NCI-H1105 (cell line): ENCODE measurements at places on chromosomes 12 and 14.

GRCh38 chr12:111269718-111270117 lies 99.2 kb downstream of the PHETA1 start:
- no peak for DNase-seq

GRCh38 chr12:113580437-113580836 lies 108.8 kb upstream of the LHX5 start:
- no peak for DNase-seq

GRCh38 chr14:95098984-95099599 lies 58.2 kb downstream of the DICER1 start:
- DNase-seq, result peak; percentile 63

DNA sequence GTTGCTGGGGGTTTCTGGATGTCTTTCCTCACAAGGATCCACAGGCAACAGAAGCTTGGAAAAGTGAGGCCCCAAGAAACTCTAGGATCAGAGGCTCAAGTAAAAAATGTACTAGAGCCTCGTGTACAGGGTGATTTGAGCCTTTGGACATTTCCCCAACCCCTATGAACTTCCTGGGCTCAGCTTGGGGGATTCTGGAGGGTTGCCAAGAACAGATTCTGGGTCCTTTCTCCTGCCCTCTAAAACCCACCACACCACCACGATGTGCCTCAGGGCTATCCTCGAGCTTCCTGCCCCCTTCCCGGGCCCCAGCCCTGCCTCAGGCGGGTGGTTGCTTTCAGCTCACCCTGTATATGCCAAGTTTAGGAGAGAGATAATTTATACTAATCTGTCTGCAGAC lies 583 bp downstream of the FAM186B start:
- no peak for DNase-seq

- DNase-seq, result no peak
Measured at GRCh38 chr14:74391479-74391878, 34.5 kb downstream of the SYNDIG1L start.

DNA sequence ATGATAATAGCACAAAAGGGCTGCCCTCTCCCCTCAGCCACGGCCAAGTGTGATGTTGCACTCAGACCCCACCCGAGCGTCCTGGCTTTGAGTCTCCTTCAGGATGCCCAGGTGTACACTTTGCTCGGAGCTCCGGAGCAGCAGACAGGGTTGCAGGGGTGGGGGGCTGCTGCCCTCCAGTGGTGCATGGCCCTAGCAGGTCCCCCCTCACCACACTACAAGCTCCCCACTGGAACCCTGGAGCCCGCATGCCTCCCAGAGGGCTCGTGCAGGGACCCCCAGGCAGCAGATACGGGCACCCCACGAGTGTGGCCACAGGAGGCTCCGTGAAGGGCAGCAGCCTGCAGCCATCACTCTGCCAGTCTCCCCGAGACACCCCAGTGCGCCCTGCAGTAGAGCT lies 69.9 kb upstream of the C14orf180 start:
- DNase-seq, result no peak
